ENCODE measurements at places on chromosomes 4 and X. TPM values are rescaled to one million over a fixed set of nuclear protein-coding genes. Genes with fewer than 3 reads are reported as not detected.

The SPARCL1 gene
- not detected for total RNA-seq

The AWAT1 gene
- total RNA-seq, result not detected

The MAGEA11 gene
- not detected for total RNA-seq

GRCh38 chr4:78962597-78963115, 23.4 kb upstream of the PAQR3 start:
- DNase-seq, result no peak
- no peaks in the 10 kb centered on the region for H3K36me3 ChIP-seq
- H3K27me3 ChIP-seq, result peaks cover 2% of the 10 kb centered on the region
- H3K4me1 ChIP-seq, result no peaks in the 10 kb centered on the region
- no peak overlapping the region for H3K4me3 ChIP-seq

DNA sequence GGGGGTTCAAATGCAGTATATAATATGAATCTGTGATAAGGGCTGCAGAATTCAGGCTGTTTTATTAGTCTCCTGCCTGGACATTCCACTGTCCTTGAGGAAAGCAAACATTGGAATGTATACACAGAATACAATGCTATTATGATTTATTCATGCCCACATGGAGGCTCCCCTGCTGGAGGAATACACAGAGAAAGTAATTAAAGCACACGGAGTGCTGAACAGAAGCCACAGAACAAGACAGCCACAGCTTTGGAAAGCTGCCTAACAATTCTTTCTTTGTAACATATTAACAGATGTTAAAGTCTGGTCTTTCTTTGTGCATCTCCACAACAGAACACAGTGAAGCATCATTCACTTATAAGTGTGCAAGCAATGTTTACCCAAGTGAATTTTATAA, 155.8 kb downstream of the ARAP2 start:
- DNase-seq, result no peak
- H3K27ac ChIP-seq, result no peak overlapping the region

DNA sequence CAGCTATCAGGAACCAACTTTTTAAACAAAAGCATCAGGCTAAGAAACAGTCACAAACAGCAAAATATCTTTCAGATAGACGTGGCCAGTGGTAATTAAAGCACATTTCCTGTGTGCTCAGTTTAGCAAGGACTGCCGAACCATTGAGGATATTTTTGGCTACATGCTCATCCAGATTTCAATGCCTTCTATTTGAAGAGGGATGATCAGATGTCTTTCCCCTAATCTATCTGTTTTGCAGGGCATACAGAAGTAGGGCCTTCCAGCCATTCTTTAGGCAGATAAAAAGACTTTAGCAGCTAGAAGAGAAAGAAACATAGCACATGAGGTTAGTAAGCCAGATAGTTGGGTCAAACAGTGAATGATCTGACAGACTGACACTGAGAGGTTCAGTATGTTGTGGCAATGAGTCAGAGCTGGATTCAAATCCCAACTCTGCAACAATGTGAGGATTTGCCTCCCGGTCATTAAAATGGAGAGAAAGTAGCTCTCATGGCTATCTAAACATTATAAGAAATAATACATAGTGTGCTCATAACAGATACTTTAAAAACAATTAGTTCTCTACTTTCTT, 100.0 kb upstream of the PRKG2 start:
- H3K27ac ChIP-seq, result no peak overlapping the region
- no peaks in the 10 kb centered on the region for H3K36me3 ChIP-seq
- DNase-seq, result no peak
- no peaks in the 10 kb centered on the region for H3K27me3 ChIP-seq

DNA sequence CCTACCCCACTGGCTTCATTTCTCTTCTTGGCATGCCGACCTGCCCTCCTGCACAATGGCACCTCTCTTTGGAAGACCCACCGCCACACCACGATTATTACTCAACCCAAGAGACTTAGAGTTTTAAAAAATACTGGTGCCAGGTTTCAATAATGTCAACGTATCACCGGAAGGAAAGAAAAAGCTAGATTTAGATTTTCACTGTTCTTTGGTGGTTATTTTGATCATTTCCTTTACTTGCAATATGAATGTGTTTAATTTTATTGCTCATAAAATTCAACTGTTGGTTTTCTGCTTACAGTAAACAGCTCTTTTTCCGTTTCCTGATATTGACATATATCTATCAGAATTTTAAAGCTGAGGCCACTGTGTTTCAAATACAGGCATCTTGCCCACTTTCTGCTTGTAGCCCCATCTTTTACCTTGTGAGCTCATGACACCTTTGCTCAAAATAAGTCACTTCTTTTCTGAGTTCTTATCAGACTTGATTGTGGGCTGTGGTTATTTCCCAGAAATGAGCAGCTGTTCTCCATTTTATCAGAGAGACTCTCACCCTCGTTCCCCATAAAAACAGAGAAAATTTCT, 439.1 kb downstream of the INPP4B start:
- peaks cover 12% of the 10 kb centered on the region for H3K36me3 ChIP-seq
- peaks cover 57% of the 10 kb centered on the region for H3K4me1 ChIP-seq
- H3K27me3 ChIP-seq, result no peaks in the 10 kb centered on the region
- H3K27ac ChIP-seq, result peak overlapping the region; percentile 99
- peak overlapping the region; percentile 86 for H3K4me3 ChIP-seq
- DNase-seq, result no peak

DNA sequence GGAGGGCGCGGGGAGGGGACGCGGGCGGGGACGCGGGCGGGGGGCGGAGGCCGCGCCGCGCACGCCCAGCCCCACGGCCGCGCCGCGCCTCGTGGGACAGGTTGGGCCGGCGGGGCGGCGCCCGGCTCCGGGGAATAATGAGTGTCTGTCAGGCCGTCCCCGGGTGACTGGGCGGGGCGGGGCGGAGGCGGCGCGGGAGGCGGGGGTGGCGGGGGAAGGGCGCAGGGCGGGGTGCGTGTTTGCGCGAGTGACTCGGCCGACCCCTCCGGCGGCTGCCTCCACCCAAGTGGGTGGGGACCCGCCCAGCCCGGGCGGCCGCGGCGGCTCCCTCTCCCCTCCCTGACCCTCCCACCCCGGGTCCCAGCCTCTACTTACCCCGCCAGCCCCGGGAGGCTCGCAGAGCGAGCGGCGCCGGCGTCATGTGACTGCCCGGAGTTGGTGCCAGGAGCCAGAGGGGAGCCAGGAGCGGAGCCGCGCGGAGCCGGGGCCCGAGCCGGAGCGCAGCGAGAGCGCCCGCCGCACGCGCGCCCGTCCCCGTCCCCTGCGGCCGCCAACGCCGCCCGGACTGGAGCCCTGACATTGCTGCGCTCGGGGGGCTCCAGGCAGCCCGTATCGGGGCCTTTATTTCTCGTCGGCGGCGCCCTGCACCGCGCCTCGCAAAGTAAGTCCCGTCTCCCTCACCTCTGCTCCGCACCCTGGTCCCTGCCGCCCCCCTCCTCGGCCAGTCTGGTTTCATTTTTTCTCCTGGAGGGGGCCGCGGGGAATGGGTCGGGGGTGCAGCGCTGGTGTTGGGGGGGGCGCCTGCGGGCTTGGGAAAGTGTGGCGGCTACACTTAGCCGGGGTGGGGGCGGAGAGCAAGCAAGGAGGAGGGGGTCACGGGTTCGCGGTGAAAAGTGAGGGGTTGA, at the start of gene KLF3:
Gene KLF3, plus strand, starts transcription at position 399 of the 905 bp plus-strand sequence. CDS start 16,427 bp downstream, outside the sequence.
- H3K4me1 ChIP-seq, result peaks cover 48% of the 10 kb centered on the region
- H3K27me3 ChIP-seq, result peaks cover 42% of the 10 kb centered on the region
- H3K36me3 ChIP-seq, result peaks cover 13% of the 10 kb centered on the region
- DNase-seq, result peak; percentile 90
- H3K27ac ChIP-seq, result peak within 1 kb of the TSS; percentile 64
- peak within 1 kb of the TSS; percentile 85 for H3K4me3 ChIP-seq

All from activated CD4-positive, alpha-beta memory T cell treated with anti-CD3 and anti-CD28 coated beads, Interleukin-2, amount 10 ng/mL, durations not matched to agents 7 days and 5 days (primary cell).